ENCODE measurements at places on chromosomes 13 and 19.
A peak's percentile ranks its signal among the peaks of the same experiment; 100 is the strongest.

DNA sequence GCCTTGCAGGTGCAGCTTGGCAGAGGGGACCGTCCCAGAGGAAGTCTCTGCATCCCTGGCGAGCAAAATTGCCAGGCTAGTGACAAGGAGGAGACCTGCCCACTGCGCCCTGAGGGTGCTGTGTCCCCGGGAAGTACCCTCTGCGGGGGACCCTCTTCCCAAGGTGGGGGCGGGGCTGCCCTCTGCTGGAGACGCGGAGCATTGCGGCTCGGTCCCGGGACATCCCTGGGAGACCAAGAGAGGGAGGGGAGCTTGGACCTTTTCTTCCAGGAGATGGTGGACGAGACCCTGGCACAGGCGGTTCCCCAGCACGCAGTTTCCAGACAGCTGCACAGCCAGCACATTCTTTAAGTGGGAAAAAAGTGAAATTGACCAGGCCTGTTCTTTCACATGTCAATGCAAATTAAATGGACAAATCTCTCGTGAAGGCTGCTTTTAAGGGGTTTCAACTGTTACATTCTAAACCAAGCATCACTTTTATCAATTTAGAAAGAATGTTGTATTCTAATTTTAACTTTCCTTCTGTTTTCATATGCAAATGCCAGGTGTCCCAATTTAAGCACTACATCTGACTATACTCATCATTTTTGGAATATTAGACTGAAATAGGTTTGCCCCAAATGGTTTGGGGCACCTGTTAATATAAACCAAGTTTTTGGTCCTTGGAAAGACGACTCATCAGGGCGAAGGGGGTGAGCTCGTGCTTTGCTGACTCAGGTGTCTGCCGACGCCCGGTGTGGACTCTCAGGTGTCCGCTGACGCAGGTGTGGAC, 60.7 kb downstream of the MCF2L start:
- no peak for DNase-seq

GRCh38 chr13:76993021-76993420, 1.1 kb downstream of the CLN5 start:
- DNase-seq, result no peak

DNA sequence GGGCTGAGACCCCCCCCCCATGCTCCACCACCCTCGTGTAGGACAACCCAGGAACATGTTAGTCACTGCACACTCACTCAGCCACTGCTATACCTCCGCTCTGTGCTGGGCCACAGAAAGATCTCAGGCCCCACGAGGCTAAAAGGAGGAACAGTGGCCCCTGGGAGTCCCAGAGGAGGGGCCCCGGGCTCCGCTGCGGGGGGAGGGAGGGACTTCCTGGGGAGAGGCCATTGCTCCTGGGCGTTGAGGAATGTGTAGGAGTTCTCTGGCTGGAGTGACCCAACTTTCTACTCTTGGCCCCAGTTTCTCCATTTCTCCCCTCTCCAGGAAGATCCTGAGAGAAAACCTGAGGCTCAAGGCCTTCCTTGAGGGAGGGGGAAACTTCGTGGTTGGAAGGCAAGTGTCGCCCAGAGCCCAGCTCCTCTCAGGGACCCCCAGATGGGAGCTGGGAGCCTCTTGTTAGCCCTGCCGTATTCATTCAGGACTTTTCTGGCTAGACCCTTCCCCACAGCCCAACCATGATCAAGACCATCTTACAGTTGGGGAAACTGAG, 13.6 kb downstream of the ONECUT3 start:
- no peak for DNase-seq

GRCh38 chr13:104577071-104577815, 1511.0 kb upstream of the SLC10A2 start:
- DNase-seq, result no peak

- DNase-seq, result no peak
Measured at GRCh38 chr13:98026457-98026857, 73.0 kb downstream of the IPO5 start.

- DNase-seq, result no peak
Measured at GRCh38 chr19:19278315-19278714, 5.2 kb upstream of the TM6SF2 start.

DNA sequence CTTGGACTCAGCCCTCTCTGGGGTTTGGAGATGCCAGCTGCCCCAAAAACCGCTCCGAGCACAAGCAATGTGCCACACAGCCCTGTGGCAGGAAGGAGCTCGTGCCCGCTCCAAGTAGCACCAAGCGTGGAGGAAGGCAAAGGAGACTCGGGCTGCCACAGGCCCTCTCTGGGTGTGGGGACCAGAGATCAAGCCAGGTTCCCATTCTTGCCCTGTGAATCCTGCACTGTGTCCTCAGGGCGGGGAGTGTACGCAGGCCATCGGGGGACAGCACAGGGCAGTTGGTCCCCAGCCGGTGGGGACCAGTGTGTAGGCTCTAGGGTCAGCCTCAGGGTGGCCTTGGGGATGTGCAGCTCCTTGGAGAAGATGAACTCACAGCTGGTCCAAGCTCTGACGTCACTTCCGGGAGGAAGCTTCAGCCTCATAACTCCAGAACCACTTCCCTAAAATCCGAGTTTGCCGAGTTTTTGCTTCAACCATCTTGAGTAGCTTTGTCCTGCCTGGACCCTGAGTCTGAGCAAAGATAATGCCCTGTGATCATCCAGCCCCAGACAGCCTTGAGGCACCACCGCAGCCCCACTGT, 9.3 kb upstream of the CPAMD8 start:
- no peak for DNase-seq

GRCh38 chr13:102567857-102568256, 28.9 kb upstream of the TPP2 start:
- DNase-seq, result no peak

- no peak for DNase-seq
Measured at GRCh38 chr19:34403784-34404108, 453 bp upstream of the PDCD2L start.

DNA sequence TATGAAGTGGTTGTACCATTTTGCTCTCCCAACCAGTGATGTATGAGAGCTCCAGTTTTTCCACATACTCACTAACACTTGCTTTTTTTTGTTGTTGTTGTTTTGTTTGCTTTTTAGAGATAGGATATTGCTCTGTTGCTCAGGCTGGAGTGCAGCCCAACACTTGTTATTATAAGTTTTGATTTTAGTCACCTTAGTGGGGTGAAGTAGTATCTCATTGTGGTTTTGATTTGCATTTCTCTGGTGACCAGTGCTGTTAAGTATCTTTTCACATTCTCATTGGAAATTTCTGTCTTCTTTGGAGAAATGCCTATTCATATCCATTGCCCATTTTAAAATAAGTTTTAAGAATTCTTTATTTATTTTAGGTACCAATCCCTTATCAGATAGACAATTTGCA, 31.3 kb downstream of the CYP4F22 start:
- no peak for DNase-seq

DNA sequence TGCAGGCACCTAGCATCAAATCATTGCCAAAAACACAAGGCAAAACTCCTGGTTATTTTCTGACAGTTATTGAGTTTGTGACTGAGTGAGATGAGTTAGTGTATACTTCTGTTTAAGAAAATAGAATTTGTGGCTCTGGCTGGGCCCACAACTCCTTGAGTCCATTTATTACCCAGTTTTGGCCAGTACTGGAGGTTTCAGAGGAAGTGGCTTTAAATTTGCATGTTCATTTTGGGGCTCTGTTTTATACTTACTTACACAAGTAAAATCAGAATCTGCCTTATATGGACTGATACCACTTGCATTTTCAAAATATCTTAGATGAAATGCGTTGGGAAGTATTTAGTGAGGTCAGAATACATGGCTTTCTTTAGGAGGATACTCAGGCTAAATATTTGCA, 29.0 kb downstream of the TNFSF11 start:
- DNase-seq, result no peak

DNA sequence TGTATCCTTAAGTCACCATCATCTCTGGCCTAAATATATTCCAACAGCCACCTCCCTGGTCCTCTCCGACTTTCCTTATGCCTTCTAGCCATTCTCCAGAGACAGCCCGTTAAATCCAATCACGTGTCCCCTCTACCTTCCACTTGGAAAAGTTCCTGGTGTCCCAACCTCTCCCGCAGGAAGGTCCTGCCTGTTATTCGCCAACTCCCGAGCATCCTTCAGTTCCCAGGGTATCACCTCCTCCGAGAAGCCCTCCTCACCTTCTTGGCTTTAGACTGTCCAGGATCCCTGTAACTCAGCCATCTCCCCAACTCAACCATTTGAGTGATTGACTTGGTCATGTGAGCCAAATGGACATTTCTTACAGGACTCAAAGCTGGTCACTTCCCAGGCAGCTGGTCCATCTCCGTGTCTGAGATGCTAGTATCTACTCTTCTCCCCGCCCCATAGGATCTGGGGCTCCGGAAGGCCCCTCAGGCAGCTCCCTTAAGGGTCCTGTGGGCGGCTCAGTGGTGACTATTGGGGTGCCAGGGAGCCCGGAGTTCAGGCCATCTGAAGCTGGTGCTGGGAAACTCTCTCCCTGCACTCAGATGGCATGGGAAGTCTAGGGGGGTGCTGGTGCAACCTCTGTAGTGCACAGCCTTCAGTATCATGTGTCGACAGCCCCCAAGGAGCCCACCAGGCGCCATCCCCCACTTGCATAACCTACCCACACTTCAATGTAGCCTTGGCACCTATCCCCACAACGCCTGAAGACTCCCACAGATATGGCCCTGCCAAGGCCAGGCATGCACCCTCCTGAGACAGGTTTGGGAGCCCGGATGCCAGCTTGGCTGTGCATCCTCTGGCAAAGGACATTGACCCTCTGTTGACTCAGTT, 27.9 kb upstream of the NANOS3 start:
- no peak for DNase-seq

DNA sequence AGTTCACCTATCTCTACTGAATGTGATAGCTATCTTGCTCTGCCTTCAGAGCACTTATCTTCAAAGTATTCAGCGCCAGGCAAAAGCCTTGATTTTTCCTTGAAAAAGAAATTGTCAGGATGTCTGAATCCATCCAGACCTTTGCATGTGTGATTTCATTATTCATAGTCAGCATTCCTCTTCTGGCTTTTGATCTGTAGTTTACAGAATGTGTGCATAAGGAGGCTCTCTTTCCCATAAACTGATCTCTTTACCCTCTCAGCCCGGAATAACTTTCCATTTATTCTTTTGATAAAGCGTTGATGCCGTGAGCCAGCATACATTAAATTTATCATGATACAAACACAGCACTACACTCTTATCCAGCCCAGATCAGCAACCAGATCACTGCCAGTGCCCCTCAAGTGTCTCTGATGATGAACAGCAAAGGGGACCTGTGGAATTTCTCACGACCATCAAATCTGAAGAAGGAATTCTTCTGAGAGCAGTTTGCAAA, 130.8 kb downstream of the DNAJC15 start:
- DNase-seq, result no peak

DNA sequence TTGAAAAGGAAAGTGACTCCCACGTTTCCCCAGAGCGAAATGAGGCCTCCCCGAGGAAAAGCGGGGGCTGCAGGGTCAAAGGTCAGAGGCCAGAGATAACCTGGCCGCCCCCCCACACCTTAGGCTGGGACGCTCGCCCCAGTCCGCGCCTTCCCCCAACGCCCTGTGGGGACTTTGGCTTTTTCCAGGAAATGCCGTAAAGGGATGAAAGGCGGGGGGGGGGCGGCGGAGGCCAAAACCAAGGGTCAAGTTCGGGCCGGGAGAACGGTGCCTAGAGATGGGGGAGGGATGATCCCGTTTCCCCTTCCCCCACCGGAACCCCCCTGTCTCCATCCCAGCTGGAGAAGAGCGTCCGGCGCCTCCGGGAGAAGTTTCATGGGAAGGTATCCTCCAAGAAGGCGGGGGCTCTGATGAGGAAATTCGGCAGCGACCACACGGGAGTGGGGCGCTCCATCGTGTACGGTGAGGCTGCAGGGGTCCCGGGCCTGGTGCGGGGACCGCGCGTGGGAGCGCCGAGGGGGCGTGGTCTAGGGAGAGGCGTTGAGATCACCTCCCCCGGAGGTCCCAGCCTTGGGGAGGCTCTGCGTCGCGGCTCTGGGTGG, 575 bp downstream of the SHFL start:
- DNase-seq, result no peak

DNA sequence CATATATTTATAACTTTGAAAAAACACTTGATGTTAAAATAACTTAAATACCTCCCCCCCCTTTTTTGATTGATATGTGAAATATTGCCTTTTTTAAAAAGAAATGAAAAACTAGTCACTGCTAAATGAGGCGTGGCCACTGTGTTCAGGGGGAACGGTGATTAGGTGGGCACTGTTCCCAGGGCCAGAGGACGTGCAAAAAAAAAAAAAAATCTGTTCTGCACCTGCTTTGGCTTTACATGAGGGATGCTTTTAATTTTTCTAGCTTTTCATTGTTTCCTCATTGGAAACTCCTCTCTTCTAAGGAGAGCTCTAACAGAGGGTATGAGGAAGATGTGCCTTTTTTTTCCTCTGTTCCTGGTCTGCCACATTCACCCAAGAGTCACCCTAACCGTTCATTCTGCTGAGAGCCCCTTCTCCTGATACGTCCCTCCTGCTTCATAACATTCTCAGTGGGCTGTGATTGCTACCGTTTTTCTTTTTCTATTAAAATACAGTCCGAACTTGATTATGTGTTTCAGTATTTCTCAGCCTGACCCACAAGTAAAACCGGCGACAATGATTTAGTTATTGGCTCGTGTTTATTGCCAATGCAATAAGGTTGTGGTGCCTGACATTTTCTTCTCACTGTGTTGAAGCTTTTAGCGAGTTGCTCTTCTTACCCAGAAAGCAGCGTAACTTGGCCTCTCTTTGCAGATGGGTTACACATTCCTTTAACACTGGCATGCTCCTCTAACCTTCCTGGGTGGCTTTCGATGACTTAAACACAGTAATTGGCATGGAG, 64.8 kb upstream of the ZNF536 start:
- DNase-seq, result no peak

GRCh38 chr19:13629687-13630357, 123.5 kb upstream of the CACNA1A start:
- DNase-seq, result no peak

DNA sequence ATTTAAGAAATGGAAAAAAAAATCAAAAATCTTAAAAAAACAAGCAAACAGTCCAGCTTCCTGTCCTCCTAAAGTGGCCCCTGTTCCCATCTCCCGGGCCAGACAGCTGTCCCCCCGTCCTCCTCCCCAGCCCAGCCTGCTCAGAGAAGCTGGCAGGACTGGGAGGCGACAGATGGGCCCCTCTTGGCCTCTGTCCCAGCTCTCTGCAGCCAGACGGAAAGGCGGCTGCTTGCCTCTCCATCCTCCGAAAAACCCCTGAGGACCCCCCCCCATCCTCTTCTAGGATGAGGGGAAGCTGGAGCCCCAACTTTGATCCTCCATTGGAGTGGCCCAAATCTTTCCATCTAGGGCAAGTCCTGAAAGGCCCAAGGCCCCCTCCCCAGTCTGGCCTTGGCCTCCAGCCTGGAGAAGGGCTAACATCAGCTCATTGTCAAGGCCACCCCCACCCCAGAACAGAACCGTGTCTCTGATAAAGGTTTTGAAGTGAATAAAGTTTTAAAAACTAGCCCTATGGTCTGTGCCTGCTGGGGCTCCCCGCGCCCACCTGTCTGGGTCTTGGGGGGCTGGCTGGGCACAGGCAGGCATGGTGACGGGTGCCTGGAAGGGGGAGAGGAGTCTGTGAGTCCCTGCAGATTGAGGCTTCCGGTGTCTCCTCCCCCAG, 3.8 kb downstream of the GADD45GIP1 start:
- peak; percentile 75 for DNase-seq

- no peak for DNase-seq
Measured at GRCh38 chr13:100124265-100124664, 35.4 kb downstream of the PCCA start.

Measured in hindlimb muscle (tissue), 1 donor.